Activated naive CD4-positive, alpha-beta T cell treated with anti-CD3 and anti-CD28 coated beads, Interleukin-2, amount 50 U/mL, for 72 hours (primary cell): ENCODE measurements at places on chromosomes 12 and 14.

DNA sequence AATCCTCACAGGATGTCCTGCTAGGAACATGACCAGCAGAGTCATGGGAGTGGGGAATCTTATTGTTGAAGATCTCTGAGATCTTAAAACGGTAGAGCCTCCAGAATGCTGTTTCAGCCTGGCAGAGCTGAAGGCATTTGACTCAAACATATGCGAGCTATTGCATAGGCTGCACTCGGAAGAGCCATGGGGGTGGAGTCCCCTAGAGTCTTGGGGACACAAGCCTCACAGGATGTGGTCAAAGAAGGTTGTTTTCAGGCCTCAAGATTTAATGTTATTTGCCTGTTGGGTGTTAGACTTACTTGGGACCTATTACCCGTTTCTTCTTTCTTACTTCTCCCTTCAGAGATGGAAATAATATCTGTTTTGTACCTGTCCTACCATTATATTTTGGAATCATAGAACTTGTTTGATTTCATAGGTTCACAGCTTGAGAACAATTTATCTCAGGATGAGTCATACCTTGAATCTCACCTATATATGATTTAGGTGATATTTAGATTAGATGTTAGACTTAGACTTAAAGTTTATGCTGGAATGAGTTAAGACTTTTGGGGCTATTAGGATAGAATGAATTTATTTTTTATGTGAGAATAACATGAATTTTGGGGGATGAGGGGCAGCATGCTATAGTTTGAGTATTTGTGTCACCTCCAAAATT is 172.2 kb upstream of the ATP2B1 start:
- no peak for DNase-seq

GRCh38 chr12:44869503-44869902 is 6.6 kb downstream of the NELL2 start:
- DNase-seq: no peak

GRCh38 chr14:80077262-80077661 is 134.0 kb downstream of the DIO2 start:
- no peak for DNase-seq

DNA sequence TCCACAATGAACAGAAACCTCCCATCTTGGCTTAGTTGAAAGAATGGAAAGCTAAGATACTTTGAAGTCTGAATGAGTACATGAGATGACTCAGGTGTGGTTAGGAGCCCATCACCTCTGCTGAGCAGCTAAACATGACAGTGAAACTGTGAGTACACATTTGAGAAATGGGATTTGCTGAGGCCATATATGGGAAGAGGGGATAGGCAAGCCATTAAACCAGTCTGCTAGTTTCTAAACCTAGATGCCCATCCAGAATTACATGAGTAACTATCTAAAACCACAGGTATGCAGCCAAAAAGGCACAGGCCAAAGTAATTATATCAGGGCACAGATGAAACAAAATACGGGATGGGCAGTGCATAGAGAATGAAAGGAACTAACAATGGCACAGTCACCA is 41.2 kb downstream of the NKX2-1 start:
- no peak for DNase-seq

- no peak for DNase-seq
These were observed 61.2 kb downstream of the DIO3 start for GRCh38 chr14:101622251-101623076.

DNA sequence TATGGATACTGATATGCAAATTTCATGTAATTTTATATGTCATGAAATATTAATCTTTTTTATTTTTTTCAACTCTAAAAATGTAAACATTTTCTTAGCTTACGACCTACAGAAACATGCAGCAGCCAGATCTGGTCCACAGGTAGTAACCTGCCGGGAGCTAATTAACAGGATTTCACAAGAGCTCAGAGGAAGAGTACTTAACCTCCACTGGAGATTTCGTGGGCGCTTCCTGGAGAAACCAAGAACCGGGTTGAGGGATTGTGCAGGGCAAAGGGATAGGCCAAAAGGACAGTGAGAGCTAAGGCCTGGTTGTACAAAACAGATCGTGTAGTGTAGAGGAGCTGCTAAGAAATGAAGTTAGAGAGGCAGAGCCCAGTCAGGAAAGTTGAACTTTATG is 315.7 kb downstream of the PAWR start:
- no peak for DNase-seq

DNA sequence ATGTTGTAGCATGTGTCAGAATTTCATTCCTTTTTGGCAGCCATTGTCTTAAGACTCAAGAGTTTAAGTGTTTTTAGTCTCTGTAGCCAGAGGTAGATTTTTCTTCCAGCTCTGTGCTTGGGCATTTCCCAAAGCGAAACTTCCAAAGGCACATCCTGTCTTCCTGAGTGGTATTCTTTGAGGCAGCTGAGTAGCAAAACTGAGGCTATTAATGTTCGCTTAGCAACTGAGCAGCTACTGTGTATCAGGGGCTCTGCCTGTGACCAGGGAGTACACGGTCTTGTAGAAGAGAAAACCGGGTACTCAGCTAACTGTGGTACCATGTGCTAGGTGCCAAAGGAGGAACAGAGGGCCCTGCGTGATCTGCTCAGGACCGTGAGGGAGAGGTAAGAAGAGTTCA is 52.0 kb downstream of the ETV6 start:
- no peak for DNase-seq

GRCh38 chr14:90387206-90387760 is 9.5 kb upstream of the CALM1 start:
- DNase-seq: no peak

- no peak for DNase-seq
These were observed 15.2 kb upstream of the GALNT9 start for GRCh38 chr12:132344601-132345000.

DNA sequence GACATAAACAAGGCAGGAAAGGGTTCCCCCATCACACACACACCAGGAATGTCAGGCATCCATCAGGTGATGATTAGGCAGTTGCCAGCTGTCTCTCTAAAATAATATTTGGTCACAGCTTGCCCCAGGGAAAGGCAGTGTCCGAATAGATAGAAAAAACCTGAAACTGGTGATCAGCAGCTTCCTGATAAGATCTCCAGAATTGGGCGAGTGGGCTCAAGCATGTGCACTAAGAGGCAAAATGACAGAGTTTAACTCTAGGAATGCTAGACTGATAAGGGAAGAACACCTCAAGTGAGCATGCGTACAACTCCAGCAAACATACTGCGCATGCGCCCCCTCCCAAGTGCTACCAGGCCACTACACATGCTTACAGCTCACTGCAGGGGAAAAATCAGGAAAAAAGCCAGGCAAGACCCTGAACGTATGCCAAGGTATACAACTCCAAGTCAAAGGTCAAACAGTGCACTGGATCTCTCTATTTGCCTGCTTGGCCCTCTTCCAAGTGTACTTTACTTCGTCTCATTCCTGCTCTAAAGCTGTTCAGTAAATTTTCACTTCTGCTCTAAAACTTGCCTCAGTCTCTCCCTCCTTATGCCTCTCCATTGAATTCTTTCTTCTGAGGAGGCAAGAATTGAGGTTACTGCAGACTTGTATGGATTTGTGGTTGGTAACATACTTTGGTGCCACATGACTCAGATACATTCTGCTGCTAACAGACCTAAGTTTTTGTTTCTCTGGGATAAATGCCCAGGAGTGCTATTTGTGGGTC is 73.5 kb upstream of the VASH1 start:
- no peak for DNase-seq

- no peak for DNase-seq
These were observed 42.1 kb upstream of the USP44 start for GRCh38 chr12:95593266-95593871.

- no peak for DNase-seq
These were observed 40.4 kb downstream of the FOS start for GRCh38 chr14:75319021-75319420.

DNA sequence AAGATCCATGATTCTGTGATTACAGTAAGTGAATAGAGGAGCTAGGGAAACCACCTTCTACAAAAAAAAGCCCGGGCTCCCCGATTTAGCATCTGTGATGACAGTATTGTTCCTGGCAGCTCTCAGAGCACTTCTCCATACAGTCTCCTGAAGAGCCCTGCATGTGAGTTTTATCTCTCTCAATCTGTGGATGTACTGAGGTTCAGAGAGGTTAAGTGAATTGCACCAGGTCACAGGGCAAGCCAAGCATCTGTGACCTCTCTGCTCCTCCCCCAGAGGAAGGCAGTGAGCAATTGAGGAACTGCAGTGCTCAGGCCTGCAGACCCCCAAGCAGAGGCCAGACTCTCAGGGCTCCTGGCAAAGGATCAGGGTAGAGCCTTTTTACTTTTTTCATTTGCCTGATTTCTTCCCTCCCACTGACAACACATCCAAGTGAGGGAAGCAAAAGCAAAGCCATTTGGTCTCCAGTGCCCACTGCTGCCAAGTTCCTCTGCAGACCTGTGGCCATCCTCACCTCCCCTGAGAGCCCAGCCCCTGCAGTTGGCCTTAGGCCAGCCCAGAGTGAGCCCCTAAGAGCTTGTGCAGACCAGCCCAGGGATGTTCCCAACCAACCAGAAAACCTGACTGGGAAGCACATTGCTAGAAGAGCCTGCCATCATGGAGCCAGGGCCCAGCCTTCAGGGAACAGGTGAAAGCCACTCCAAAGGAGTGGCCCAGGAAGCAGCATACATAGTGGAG is 47.6 kb upstream of the PNMA1 start:
- DNase-seq: peak; percentile 65

GRCh38 chr12:42582050-42582449 is 7.5 kb downstream of the PRICKLE1 start:
- no peak for DNase-seq
